ENCODE measurements at places on chromosomes 11 and 22.

DNA sequence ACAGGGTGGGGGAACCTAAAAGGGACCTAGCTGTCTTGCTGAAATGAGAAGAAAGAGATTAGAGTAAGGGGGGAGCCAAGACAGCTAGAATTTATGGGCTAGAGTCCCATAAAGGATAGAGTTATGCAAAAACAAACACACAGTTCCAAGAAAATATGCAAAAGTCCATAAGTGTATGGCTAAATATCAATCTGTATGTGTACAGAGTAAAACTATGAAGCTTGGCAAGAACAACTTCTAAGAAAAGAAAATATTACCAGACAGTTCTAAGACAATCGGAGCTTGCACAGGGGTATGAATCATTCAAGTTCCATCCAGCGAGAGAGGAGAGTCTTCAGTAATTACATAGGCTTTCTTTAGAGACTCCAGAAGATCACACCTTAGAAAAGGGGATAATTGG is 41.8 kb downstream of the GDPD4 start:
- no peak for DNase-seq

GRCh38 chr11:134346101-134346975 is 14.6 kb downstream of the GLB1L2 start:
- no peak for DNase-seq

GRCh38 chr22:45934659-45935341 is 42.2 kb downstream of the WNT7B start:
- no peak for DNase-seq

DNA sequence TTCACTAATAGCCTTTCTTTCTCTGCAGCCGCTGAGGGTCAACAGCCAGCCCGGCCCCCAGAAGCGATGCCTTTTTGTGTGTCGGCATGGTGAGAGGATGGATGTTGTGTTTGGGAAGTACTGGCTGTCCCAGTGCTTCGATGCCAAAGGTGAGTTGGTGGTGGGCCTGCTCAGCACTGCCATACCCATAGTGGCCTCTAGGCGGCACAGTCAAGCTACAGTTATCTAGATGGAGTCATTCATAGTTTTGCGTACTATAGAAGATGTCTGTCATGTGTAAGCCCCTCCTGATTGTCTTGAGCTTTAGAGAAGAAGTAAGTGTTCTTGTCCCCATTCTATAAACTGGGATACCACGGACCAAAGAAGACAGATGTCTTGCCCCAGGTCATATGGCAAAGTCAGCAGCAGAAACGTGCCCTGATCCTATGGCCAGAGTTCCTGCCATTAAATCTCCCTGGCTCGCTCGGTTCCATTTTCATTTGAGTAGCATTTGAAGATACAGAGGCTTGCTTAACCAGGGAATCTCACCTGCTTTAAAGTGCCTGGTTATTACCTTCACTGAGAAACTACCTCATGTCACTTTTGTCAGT is 42.1 kb upstream of the CRTAM start:
- no peak for DNase-seq

- DNase-seq, result no peak
Measured at GRCh38 chr11:72568861-72569260, 105.4 kb downstream of the PDE2A start.

- no peak for DNase-seq
Measured at GRCh38 chr11:12200279-12200990, 90.0 kb downstream of the MICAL2 start.

DNA sequence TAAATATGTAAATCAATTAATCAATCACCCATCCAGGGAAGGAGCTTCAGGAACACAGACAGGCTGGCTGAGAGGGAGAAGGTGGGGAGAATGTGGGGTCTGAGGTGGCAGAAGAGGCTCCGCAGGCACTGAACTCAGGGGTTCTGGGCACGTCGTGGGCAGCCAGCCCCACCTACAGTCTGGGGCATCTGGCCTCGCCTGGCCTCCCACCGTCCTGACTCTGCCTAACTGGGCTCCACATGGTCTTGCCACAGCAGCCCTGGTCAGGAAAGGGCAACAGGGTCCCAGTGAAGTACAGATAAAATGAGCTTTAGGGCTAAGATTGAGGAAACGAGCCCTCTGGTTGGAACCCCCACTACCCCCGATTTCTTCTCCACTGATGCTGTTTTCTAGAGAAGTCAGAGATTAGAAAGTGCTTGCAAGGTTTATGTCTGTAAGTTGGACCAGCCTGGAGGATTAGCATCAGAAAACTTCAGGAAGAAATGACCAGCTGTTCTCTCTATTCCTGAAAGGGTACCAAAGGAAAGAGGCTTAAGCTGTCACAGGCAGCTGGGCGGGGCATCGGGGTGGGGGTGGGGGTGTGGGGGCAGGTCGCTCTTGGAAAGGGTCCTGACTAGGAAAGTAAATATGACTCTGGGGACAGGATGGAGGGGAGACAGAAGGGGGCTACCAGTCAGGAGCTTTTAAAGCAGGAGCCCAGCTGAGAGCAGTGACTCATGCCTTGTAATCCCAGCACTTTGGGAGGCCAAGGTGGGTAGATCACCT is 261.7 kb downstream of the BUD13 start:
- DNase-seq, result no peak

DNA sequence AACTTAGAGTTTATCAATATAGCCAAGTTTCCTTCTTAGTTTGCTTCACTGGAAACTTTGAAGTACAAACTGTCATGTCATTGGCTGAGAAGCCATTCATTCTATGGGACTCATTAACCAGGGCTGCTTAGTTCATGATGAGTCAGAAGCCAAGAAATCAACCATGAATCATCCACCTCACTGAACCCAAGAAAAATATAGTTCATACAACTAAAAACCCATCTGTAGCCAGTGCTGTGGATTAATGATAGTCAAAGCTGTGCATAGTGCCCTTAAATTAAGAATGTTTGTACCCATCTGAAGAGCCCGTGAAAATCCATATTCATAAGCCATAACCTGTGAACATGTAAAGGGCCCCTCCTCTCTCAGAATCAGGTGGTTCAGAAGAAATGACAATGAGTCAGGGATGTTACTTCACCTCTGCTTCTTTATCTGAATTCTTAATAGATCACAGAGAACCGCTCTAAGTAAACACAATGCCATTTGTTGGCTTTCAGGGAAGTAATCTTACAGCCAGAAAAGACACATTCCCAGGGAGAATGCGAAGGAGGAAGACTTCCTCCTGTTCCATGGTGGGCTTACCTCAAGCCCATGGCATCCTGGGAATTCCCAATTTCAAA is 25.4 kb downstream of the MMP20 start:
- DNase-seq, result no peak

GRCh38 chr22:22397292-22397870 is 111.2 kb downstream of the ZNF280B start:
- no peak for DNase-seq

- DNase-seq, result no peak
Measured at GRCh38 chr11:70090961-70091381, 12.9 kb downstream of the ANO1 start.

DNA sequence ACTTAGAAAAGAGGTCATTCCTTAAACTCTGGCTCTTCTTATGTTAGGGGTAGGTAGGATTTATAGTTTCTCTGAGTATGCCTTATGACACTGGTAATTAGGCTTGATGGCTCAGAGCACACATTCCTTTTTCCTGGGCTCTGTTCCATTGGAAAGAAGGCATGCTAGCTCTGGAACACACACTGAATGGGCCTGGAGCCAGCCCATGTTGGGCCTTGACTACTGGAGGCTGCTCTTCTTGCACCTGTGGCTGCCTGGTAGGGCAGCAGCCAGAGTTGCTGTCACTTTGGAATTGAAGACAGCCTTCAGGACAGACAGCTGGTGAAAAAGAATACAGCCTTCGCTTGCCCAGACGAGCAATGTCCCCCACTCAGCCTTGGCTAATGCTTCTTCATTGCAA is 18.2 kb downstream of the MCAM start:
- no peak for DNase-seq

- peak; percentile 16 for DNase-seq
Measured at GRCh38 chr11:44775366-44775984, 48.7 kb downstream of the TSPAN18 start.

DNA sequence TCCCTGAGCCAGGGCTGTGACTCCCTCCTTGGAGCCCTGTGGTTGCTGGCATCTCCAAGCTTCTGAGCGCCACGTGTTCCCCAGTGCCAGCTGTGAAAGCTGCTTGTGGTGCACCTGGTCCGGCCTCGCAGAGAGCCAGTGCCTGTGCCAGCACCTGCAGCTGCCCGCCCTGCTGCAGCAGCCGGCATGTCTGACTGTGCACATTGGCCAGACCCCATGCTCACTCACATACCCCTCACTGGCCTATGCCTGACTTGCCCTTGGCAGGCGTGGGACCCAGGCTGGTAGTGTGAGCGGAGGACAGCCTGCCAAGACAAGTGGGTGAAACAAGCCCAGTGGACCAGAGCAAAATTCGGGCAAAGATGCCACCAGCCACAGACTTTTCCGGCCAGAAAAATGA is 9.8 kb downstream of the MRPL48 start:
- DNase-seq, result no peak

DNA sequence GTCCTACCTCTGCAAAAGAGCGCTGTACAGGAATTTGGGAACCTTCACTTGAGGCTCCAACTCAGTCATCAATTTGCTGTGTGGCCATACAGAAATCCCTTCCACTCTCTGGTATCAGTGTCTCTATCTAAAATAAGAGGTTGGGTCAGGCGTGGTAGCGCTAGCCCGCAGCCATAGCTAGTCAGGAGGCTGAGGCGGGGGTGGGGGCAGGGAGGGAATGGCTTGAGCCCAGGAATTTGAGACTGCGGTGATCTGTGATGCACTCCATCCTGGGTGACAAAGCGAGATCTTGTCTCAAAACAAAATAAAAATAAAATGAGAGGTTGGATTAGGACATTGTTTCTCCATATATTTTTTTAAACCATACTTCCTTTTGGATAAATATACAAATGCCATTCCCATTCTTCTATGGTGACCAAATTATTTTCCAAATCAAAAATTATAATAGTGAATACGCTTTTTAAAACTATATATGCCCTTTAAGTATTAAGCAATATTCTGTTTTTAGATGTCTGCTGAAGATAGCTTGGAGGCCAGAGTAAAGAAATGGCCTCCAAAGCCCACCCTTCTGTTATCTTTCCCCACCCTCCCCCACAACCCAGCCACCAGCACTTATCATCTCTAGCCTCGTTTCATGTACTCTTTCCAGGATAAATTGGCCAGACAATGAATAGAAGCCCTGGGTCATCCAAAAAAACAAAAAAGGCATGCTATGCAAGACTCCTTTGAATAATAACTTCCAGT is 87.2 kb downstream of the PLEKHA7 start:
- no peak for DNase-seq

DNA sequence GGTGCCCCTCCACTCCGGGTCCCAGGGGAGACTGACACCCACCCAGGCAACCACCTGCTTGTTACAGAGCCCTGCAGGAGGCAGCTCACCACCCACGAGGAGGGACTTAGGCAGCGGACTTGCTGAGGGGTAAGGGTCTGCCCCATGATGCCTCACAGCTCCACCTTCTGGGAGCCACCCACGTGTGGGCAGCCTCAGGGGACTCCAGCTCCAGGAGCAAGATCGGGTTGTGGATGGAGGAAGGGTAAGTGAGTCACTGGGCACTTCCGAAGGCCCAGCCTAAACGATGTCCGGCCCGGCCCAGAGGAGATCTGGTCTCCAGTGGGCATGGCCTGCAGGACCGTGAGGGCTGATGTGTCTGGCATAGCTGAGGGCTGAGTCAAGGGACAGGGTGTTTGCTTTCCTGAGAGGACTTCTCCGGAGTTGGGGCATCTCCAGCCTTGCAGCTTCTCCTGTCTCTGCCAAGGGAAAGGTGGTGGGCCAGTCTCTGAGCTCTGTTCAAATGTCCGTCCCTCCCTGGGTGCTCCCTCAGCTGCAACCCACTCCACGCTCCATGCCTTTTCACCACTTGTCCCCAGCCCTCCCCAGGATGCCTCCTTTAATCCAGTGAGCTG is 32.3 kb upstream of the P2RY2 start:
- DNase-seq, result no peak

- DNase-seq, result no peak
Measured at GRCh38 chr11:128419012-128419767, 168.2 kb downstream of the ETS1 start.

DNA sequence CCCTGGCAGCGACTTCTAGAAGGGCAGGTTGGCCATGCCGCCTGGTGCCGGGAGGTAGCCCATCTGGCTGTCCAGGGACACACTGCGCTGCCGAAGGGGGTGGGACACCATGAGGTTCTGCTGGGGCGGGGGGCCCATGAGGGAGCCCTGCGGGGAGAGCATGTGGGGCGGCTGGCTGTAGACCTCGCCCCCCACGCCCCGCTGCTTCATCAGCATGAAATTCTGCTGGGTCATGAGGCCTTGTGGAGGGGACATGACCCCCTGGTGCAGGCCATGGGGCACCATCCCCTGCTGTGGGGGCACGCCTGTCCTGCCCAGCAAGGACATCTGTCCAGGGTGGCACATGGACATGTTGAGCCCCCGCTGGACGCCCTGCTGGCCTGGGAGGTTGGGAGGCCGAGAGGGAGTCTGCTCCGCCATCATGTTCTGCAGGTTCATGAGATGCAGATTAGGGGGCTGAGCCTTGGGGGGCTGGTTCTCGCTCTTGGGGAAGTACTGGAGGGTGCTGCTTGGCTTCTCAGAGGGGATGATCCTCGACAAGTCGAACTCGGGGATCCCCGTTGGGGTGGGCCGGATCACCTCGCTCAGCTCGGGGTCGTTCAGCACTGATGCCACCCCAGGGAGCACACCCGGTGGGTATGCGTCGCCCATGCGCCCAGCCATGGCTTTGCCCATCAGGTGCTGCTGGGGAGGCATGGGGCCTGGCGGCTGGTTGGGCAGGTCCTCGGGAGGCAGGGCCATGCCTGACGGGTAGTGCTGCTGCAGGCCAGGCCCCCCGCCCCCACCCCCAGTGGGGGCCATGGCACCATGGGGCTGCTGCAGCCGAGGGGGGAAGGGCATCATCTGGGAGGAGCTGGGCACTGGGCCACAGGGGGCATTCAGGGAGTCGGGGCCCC is 15.0 kb downstream of the CXCR5 start:
- DNase-seq, result no peak

GRCh38 chr11:9250139-9250582 is 15.0 kb downstream of the DENND5A start:
- peak; percentile 28 for DNase-seq

DNA sequence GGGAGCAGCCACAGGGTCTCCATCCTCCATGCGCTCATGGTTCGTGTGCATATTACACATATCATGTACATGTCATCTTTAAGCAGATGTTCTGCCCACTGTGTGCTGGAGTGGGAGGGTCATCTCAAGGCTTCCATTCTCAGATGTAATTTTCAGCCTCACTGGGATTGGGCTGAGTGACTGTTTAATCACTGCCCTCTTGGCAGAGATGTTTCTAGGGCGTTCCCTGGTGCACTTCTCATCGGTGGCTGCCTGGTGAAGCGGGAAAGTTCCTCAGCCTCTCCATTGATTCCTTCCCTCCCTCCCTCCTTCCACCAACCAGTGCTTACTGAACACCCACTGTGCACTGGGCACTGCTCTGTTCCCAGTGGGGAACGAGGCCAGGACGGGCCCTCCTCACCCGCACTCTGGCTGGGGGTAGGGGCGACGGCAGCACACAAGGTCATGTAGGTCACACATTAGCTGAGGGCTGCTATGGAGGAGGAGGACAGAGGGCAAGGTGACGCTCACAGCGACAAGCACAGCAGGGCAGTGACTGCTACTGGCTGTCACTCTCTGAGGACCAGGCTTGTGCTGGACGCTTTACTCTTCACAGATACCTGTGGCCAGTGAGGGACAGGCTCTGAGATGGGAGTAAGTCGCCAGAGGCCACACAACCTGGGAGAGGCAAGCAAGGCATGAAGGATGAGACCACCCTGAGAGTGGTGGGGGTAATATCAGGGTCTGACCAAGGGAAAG is 22.9 kb downstream of the GNAZ start:
- no peak for DNase-seq

- no peak for DNase-seq
Measured at GRCh38 chr11:128474036-128474874, 113.1 kb downstream of the ETS1 start.

Data from KG1 (cell line).